ENCODE measurements at places on chromosomes 4 and X.

DNA sequence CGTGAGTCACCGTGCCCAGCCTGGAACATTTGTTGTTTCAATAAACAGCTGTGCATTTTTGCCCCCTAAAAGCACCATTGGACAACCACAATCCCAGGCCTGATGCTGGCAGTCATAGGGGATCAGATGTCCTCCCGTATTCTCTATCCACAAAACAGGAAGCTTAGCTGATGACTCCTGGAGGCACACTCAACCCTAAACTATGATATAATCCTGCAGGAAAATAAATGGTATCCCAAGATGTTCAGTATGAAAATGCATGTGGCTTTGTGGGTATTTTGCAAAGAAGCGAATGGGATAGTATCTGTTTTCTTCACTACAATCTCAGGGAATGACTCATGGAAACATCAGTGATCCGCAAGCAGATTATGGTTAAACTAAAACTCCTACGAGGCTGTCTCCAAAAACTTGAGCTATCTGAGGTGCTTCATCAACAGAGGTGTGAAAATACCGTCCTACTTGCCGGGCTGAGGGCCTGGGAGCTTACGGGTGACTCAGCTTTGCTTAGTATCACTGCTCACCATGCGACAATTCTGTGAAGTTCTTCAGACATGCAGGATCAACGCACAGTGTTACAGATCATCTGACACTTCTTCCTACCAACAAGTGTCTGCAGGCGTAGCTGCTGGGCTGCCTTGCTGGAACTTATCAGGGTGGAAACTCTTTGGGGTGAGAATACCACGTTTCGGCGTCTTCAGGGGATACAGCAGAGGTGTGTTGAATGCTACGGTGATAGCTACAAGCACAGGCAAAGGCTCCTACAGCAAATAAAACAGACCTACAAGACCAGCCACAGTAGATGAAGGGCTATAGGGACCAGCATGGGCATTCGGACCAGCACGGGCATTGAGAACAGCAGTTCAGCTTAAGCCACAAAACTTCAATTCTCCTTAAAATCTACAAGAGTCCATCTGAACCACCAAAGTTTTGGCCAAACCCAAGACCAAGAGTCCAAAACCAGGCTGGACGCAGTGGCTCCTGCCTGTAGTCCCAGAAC, 148.5 kb downstream of the DHRSX start:
- no peak for DNase-seq

- DNase-seq: no peak
Observed at GRCh38 chr4:175460414-175460813, 351.6 kb downstream of the GPM6A start.

DNA sequence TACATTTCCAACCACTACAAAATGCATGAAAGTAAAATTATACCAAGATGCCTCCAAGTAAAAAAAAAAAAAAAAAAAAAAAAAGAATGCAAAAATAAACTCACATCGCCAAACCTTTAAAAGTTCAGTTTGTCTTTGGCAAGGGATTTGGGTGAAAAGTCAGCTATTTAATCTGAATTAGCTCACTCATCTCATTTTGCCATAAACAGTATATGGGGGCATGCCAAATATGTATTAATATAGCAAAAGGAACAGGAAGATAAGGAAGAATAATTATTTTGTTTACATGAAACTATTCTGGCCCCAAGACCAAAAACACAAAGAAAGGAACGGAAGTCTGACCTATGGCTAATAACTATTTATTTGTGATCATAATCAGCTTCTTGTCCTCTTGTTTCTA, 114.7 kb upstream of the SLC6A14 start:
- no peak for DNase-seq

DNA sequence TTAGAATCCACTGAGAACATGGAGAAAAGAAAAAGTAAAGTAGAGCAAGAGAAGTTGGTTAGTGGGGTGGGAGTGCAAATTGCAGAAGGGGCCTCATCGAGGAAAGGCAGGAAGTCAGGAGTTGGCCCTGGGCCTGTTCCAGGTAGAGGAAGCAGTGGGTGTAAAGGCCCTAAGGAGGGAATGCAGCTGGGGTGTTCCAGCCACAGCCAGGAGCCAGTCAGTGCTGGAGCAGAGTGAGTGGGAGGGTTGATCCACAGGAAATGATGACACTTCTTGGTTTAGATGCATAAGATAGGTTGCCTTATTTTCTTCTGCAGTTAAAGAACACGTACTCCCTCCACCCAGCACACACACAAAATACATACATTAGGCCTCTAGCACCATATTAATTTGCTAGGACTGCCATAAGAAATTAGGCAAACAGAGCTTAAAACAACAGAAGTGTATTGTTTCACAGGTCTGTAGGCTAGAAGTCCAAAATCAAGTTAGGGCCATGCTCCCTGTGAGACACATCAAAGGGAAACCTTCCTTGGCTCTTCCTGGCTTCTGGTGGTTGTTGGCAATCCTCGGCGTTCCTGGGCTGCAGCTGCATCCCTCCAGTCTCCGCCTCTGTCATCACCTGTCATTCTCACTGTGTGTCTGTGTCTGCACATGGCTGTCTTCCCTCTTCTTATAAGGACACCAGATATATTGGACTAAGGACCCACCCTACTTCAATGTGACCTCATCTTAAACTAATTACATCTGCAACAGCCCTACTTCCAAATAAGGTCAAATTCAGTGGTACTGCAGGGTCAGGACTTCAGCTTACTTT, 205.9 kb downstream of the AASDH start:
- DNase-seq: no peak

All from head of caudate nucleus (tissue), 42 donors.